ENCODE measurements at places on chromosomes 6 and 20.

DNA sequence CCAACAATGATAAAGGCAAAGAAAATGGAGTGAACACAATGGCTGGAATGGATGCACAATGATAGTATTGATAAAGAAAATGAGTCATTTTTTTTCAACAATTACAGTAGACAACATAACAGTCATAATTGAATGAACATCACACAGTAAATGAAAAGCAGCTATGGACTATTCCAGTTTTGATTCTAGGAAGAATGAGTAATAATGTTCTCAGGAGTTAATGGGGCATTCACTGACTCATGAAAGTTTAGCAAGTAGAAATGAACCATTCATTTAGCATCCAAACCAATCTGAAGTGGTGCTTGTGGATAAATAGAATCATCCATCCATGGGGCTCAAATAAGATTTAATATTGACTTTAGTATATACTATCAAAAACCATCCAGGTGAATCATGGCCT lies 1029.5 kb upstream of the GJE1 start:
- peak; percentile 32 for DNase-seq

DNA sequence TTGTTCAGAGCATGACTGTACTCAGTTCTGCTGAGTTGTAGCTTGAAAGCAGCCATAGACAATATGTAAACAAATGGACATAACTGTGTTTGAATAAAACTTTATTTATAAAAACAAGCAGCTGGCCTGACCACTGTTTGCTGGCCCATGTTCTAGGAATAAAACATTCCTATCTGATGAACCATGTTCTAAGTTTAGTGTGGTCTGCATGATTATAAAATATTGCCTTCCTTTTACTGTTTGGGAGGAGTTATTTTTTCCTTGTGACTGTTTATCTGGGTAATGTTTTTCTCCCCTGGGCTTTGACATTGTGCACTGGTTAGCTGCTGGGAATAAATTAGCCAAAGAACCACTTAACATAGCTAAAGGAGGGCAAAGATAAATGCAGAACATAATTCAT lies 55.1 kb downstream of the CDS2 start:
- no peak for DNase-seq

DNA sequence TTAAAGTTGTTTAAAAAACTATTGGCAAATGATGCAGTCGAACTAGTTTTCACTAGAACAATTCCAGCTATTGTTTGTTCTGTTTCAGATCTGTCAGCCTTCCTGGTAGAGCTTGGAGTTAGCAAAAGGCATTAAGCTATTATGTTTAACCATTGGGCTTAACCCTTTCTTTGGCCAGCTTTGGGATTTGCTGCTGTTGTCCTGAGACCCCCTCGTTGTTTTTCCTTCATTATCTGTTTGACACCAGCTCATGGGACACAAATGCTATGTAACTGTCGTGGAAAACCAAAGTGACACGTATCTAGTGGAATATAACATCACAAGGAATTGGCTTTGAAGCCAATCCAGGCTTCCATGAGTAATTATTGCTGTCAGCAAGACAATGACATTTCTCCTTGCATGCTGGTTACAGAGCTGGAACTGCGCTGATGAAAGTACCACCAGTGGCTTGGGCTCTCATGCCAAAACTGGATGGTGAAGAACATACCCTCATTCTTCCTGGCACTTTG lies 96.0 kb downstream of the EYA2 start:
- no peak for DNase-seq

DNA sequence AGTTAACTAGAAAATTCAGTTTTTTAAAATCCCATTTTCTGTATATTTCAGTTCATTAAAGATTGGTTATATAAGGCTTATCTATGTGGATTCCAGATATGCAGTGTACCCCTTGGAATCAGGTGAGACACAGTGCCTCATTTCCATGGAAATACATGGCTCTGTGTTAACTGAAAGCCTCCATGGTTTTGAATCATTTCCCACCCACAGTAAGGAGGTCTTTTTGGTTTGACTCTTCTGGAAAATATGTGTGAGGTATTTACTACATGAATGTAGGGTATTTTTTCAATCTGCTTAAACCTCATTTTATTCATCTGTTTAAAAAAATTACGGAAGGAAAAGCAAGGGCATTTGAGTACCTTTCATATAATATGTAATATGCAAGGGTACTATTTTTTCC lies 25.5 kb downstream of the RNF144B start:
- no peak for DNase-seq

- no peak for DNase-seq
Observed at GRCh38 chr6:150662814-150663213, 63.1 kb downstream of the PLEKHG1 start.

DNA sequence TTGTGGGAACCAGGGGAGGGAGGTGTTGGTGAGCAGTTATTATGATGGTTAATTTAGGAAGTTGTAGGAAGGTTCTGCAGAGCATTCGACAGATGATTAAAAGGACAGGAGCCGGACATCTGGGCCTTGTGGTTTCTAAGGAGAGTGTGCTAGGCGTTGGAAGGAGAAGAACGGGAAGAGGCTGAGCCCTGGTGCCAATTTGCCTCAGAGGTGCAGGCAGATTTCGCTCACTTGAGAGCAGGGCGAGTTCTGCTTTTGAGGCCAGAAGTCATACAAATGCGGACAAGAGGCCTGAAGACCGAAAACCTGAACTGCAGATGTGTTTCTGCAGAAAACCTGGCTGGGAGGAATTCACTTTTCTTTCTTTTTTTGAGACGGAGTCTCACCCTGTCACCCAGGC lies 30.5 kb upstream of the RPS6KA2 start:
- no peak for DNase-seq

DNA sequence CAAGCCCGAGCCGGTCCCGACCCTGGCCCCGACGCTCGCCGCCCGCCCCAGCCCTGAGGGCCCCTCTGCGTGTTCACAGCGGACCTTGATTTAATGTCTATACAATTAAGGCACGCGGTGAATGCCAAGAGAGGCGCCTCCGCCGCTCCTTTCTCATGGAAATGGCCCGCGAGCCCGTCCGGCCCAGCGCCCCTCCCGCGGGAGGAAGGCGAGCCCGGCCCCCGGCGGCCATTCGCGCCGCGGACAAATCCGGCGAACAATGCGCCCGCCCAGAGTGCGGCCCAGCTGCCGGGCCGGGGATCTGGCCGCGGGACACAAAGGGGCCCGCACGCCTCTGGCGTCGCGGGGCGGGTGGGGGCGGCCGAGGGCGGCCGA lies 37.5 kb downstream of the YTHDF1 start:
- DNase-seq: no peak

DNA sequence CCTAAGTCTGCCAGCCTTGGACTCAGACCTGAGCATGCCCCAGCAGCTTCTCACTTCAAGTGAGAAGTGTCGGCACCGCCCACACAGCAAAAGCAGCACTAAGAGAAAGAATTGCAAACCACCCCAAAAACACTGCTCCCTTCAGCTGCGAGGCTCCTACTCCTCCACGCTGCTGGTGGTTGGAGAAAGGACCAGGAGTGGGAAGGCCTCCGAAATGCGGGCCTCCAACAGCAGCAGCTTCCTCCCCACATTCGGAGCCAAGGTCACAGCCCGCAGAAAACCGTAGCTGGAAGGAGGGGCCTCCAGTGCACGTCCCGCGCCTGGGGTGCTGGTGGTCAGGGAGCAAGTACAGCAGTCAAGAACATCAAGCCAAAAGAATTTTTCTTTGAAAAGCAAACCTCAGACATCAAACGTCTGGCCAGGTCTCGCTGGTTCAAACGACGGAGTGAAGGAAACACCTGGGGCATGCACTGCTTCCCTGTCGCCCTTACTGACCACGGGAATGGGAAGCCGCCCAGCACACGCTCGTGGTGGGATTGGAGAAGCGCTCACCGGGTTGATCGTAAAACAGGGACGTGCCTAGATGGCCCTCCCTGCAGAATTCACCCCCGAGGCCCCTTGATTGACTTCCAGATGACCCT lies 185.6 kb upstream of the CST7 start:
- no peak for DNase-seq

DNA sequence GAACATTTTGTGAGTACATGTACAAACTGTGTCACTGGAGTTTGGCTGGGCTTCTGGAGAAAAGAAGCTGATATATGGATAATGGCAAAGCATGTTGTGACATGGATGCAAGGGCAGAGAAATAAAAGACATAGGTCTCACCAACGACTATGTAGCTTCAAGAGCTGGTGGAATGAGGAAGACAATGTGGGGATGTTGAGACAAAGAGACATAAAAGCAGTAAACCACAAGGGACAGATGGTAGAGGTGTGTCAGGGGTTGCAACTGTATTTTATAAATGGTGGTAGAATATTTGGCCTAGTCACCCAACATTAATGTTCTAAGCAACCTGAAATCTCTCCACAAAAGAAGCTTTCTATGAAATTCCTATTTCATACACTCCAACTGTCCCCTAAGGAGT lies 199.0 kb downstream of the KCNQ5 start:
- DNase-seq: no peak

DNA sequence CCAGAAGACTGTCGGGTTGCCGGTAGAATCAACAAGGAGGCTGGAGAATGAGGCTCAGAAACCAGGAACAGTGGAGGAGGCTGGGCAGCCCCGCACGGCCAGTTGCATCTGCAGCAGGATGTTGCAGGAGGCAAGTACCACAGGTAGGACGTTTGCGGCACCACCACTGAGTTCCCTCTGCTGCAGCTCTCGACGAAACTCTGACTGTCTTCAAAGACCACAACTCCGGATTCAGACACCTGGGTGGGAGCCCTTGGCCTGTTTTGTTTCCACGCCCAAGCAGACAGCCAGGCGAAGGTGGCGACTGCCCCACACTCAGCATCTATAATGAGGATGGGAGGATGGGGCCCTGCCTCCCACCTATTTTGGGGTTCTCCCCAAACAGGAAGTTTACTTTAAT lies 218.2 kb downstream of the ZDHHC14 start:
- DNase-seq: no peak

DNA sequence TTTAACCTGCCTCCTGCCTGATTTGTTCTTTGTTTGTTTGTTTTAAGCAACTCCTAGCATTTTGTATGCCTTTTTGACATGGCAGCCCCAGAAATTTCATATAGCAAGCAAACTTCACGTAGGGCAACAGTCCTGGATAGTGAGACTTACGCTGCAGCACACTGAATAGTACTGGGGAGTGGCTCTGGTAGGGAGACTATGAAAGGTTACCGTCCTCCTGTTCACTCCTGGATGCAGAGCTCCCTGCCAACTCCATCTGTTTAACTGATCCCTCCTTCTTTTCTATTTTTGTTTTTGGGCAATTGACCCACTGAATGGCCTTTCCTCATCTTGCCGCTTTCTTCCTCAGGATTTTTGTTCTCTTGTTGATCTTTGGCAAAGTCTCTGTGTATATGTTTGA lies 44.5 kb upstream of the BMP6 start:
- no peak for DNase-seq

- no peak for DNase-seq
Observed at GRCh38 chr6:135871878-135872277, 20.4 kb downstream of the PDE7B start.

DNA sequence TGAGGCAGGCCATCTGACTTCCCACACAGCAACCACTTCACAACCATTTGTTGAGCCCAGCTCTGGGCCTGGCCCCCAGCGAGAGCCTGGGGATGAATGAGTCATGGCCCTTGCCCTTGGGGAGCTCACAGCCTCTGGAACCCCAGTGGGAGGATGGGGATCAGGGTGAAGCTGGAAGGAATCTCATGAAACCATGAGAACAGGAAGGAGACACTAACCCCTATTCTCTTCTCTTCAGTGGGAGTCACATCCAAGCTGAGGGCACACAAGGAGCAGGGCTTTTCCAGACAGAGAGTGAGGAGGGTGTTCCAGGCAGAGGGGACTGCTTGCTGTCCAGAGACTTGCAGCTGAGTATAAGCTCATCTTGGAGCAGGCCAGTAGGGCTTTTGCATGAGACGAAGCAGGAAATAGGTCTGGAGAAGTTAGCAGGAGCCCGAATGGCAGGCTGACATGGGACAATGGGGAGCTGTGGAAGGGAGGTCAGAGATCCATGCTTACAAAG lies 7.5 kb downstream of the FOXS1 start:
- DNase-seq: no peak

DNA sequence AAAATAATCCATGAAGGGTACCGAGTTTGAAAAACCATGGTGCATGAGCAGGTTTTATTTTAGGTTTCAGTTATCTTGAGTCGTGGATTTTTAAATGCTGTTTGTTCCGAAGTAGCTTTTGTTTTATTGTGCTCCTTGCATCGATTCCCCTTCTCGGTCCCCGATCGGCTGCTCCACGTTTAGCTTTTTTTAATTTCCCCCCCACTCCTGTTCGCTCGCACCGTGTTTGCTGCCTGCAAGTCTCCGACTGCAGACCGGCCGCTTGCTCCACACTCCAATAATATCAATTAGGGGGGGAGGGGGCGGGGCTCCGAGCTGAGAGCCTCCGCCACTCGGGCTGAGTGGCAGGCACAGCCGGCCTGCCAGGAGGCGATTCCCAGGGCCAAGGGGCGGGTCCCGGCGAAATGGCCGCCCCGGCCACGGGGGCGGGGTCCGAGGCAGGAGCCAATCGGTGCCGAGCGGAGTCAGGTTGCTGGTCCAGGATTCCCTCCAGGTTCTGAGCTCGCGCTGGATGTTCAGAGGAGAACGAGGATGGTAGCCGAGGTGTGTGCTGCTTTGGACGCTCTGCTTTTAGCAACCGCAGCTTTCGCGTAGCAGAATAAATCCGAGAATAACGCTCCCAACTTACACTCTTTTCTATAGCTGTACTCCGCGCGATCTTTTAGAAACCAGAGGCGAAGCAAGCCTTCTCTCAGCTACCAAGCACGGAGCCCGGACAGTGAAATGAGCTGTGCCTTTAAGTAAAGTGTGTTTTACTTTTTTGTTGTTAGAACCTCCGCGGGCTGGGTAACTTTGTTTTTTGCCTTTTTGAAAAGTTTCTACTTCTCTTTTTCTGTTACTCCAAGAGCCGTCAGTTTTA lies at the start of gene EPHA7:
Gene EPHA7, minus strand, starts transcription at position 256 of the 859 bp plus-strand sequence. Its CDS starts 218 bp downstream, at position 38.
- DNase-seq: peak; percentile 98

DNA sequence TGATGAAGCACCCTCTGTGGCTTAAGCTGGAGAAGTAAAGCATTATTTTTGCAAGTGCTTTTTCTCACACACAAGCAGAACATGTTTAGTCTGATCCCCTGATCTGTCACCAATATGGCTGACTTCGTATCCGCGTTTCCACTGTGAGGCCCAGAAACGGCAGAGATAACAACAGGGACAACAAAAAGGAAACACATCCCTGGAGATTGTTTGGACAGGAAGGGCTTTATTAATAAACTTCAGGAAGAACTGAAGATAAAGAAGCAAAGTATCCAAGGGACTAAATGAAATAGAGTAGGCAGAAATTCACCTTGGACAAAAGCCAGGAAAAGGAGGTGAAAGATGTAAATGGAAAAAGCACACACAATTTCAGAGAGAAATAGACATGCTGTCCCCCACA lies 49.2 kb downstream of the RARS2 start:
- no peak for DNase-seq

- DNase-seq: no peak
Observed at GRCh38 chr20:1555952-1556351, 1.6 kb downstream of the SIRPD start.

GRCh38 chr6:13027207-13027606 lies 301.1 kb downstream of the TBC1D7 start:
- no peak for DNase-seq

All from DMS153 (cell line).